Right renal pelvis (tissue), 4 donors: ENCODE measurements at places on chromosomes 1 and 21.

GRCh38 chr1:60619581-60619980 lies 462.8 kb upstream of the NFIA start:
- DNase-seq, result no peak

DNA sequence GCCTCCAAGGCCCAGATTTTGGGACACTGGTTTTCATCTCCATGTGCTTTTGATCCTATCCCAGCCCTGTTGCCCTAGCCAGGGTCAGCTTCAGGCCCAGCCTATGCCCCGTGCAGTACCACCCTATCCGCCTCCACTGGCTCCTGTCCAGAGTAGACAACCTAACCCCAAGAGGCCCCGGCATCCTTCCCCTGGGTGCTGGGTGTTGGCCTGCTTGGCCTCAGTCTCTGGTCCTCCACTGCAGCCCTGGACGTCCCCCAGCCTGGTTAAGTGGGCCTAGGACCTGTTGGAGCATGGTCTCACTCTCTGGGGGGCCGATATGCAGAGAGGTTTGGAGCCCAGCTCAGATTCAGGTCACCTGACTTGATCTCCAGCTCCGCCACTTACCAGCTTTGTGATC lies 1.6 kb downstream of the CSF3R start:
- no peak for DNase-seq

DNA sequence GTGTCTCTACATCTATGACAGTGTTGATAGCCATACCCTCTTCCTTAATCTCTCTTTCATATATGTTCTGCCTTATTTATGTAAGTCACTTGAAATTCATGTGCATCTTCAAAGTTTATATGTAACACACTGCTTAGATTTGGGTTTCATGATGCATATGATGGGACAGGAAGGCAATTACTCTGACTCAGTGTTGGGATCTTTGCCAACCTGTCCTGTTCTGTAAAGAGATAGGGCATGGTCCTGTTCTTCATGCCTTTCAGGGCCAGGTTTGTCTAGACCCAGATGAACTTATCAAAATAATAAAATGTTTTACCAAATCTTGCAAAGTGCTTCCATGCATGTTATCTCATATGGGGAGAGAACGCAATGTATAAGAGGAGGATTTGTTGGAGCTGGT lies 69.5 kb downstream of the TMPRSS15 start:
- no peak for DNase-seq

DNA sequence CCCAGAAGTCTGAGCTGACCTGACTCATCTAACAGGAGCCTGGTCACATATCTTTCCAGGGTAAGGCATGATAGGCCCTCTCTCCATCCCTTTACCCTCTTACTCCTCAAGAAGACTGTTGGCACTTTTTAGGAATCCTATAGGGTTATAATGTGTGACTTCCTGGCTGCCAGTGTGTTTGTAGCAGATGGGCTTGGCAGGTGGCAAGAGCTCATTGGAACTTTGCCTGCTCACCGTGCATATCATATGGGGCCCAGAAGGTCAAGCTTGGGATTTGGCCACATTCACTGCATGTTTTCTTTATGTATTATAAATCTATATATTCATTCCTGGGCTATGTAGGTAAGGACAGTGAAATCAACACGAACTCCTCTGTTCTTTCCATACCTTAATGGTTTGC lies 5.2 kb downstream of the KAZN start:
- DNase-seq, result no peak

GRCh38 chr1:23100074-23100748 lies 68.4 kb downstream of the LUZP1 start:
- no peak for DNase-seq

GRCh38 chr1:167819849-167820683 lies 93.9 kb downstream of the ADCY10 start:
- DNase-seq, result no peak

GRCh38 chr1:162407539-162407938 lies 4.4 kb downstream of the SH2D1B start:
- DNase-seq, result no peak

DNA sequence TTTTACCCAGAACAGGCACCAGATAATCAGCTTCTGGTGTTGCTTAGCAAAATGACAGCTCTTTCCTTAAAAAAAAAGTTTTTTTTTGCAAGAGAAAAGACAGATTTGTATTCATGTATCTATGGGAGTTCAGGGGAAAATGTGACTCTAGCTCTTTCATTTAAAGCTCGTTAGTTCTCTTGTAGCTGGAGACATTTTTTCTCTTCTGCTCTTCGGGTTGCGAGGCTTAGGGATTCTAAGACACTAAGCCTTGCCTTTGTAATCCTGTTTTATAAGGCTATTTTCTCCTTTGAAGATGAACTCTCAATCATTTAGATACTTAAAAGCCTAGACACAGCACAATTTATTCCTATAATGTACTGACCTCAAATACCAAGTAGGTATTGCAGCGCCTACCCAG lies 40.3 kb upstream of the EDARADD start:
- DNase-seq, result no peak

- no peak for DNase-seq
Measured at GRCh38 chr1:212595229-212595628, 13.3 kb upstream of the ATF3 start.

DNA sequence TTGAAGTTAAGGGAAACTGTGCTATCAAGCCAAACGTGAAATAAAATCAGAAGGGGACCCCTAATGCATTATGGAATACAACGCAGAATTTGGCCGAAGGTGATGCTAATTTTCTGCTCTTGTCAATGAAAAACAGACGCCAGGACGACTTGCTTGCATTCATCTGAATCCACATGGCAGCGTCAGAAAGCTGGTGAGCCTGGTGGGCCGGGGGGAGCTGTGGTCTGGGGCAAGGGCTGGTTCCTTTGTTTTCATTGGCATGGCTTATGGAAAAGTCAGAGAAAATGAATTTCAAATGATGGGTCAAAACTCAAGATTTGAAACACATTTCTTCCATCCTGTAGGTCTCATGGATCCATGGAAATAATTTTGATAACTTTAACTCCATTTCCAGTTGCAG lies 86.4 kb upstream of the RUNX1 start:
- DNase-seq, result no peak

- no peak for DNase-seq
Measured at GRCh38 chr1:30414086-30414850, 309.1 kb downstream of the MATN1 start.

GRCh38 chr21:46369520-46370235 lies 45.7 kb downstream of the PCNT start:
- no peak for DNase-seq

DNA sequence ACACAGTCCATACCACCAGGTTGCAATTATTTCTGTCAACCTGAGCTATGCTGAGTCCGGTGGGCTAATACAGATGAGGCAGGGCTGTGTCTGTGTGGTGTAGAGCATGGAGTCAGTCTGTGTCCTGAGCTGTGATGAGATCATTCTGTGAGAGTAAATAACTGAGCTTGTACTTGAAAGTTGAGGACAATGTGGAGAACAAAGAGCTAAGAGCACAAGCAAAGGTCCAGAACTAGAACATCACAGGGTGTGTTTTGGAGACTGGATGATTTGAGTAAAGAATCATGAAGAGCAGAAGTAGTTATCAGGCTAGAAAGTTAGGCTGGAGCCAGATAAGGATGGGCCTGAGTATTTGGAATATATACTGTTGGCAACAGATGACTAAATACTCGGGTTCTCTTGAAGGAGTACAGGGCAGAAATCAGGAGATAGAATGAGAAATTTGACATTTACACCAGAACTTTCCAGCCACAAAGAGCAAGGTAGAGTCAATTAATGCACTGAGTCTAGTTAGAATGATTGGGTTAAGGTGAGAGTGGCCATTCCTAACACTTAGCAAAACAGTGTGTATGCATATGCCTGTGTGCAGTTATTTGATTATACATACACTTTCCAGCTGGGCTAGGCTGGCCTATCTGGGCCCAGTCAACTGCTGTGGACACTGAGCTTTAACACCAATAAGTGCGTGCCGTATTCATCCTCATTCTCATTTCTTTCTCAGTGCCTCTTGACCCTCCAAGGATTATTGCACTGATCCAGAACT lies 48.8 kb downstream of the LEPR start:
- DNase-seq, result no peak

- DNase-seq, result no peak
Measured at GRCh38 chr1:1167841-1168450, 5.7 kb upstream of the TTLL10 start.

- DNase-seq, result no peak
Measured at GRCh38 chr1:226979115-226979516, 39.0 kb downstream of the COQ8A start.

GRCh38 chr1:114458237-114458777 lies 52.7 kb downstream of the TRIM33 start:
- DNase-seq, result no peak

DNA sequence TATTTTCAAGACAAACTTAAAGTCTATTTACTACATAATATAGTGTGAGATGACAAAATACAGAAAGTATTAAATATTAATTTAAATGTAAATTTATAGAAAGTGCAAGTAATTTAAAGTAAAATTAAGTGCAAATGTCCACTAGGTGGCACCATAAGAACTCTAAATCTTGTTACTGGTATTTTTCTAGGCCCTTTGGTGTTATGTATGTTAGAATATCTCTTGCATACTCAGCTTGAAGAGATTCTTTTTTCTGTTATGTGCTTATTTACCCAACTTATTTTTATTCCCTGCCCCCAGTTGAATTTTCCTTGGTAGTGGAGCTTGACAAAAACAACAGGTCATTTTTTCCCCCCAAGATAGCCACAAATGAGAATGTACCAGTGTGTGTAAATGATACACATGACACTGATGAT lies 71.5 kb downstream of the RPS6KC1 start:
- peak; percentile 3 for DNase-seq

DNA sequence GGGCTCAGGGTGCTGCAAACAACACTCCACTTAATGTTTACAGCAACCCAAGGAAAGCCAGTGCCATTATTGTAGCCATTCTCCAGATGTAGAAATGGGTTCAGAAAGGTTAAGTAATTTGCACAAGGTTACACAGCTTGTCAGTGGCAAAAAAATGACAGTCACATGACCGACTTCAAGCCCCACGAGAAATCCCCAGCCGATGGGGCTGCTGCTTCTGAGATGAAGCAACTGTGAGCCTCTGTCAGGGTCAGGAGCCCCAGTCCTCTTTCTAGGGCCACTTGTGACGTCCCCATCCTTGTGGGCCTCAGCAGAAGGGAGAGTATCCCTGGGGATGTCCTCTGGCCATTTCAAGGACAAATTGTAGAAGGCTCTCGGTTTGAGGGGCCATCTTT lies 54.8 kb downstream of the EDN2 start:
- DNase-seq, result no peak

GRCh38 chr1:28604411-28604810 lies 12.3 kb downstream of the RAB42 start:
- no peak for DNase-seq

DNA sequence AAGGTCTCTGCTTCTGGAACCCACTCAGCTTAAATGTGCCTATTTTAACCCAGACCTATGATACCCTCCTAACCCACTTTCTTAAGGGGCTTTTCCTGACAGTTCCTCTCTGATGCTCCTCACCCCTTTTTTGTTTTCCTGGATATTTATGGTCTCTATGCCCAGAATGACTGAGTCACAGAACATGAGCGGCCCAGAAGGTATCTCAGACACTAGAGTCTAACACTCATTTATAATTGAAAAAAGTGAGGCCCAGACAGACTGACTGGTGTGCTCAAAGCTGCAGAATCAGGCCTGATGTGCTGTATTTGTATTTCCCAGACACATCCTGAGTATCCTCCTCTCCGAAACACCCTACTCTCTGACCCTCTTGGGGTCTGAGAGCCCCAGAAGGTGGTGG lies 44.0 kb downstream of the LRRC71 start:
- no peak for DNase-seq

DNA sequence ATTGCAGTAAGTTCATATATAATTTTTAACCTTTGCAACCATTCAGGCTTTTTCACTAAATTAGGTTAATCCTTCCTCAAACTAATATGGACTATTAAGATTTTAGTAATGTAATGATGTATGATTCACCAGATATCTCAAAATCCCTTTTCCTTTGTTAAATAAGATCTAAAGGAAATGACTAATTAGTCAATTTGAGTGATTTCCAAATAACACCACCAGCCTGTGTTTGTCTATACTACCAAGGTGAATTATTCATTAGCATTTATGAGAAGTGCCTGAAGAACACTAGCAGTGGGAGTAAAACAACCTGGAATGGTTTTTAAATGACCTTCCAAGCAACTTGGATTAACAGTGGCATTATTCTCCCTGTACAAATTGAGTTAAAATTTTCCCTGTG lies 670.6 kb upstream of the PKN2 start:
- DNase-seq, result no peak

DNA sequence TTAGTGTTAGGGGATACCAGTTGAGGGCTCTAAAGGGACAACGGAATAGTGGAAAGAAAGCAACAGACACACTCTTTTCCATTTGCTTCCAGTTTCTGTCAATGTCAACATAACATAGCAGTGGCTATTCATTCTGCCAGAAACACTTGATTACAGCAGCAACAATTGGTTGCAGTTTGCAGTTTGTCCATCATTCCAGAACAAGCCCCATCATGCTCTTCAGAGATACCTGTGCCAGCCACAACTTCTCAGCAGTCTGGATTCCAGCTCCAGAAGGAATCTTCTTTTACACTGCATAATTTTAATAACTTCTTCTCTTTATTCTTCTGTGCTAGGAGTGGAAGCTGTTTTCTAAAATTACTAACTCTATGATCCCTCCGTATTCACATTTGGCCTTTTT lies 1521.4 kb downstream of the PLA2G4A start:
- no peak for DNase-seq

DNA sequence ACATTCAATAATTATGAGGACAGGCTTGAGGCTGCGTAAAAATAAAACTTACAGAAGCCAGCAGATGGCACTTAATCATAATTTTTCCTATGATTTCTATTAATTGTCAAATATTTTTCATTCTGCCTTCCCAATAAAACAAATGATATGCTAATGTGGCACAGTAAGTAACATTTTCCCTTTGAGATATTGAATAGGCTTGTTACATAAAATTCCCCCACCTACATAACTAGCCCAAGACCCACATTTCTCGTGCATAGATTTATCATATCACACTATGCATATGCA lies 55.4 kb upstream of the PTGFRN start:
- DNase-seq, result no peak

DNA sequence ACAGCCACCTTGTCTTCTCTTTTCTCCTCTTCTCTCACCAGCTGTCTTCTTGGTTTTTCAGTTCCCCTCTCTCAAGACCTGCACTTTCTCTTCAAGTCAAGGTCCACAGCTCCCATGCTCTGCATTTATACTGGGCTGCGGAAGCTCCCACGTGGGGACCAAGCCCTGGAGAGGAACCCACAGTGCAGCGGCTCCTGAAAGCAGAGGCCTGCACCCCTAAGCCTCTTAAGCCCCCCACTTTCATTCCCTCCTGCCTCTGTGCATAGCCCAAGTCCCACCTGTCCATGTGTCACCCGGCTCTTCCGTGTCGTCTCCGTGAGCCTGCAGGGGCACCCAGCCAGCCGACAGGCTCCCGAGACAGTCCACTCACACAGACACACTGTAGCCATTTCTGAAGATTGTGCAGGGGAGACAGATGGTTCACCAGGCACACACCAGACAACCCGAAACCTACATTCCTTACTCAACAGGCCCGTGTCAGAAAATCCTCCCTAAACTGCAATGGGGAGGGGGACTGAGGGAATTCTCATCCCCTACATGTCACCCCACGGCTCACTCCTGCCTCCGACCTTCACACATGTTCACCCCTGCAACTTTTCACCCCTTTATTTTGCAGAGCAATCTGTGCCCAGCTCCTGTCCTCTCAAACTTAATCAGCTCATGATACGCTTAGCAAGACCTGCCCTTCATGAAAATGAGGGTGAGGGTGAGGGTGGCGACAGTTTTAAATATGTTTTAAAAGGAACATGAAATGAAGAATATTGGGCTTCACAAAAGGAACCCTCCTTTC lies 6.3 kb downstream of the MX2 start:
- no peak for DNase-seq
